ENCODE measurements at places on chromosomes 1 and 21.

- no peak for DNase-seq
Measured at GRCh38 chr1:68196676-68197075, 35.6 kb downstream of the WLS start.

GRCh38 chr21:37917612-37918011, 1.4 kb upstream of the KCNJ6 start:
- no peak for DNase-seq

DNA sequence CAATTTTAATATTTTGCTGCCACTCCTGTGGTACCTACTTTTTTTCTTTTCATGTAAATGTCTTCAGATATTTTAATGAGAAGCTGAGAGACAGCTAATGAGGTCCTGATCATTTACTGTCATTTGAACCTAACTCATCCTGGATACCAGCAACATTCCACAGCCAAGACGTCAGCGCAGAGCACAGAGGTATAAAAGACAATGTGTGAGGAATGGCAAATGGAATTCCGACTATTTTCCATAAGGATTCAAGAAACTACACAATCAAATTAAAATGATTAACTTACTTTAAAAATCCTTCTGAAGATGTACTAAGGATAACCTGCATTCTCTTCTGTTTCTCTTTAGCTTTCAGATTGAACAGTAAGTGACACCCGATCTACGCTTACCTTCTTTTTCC, 38.8 kb downstream of the HEATR1 start:
- DNase-seq = no peak

GRCh38 chr21:36254106-36254941, 65.7 kb upstream of the MORC3 start:
- DNase-seq = no peak

DNA sequence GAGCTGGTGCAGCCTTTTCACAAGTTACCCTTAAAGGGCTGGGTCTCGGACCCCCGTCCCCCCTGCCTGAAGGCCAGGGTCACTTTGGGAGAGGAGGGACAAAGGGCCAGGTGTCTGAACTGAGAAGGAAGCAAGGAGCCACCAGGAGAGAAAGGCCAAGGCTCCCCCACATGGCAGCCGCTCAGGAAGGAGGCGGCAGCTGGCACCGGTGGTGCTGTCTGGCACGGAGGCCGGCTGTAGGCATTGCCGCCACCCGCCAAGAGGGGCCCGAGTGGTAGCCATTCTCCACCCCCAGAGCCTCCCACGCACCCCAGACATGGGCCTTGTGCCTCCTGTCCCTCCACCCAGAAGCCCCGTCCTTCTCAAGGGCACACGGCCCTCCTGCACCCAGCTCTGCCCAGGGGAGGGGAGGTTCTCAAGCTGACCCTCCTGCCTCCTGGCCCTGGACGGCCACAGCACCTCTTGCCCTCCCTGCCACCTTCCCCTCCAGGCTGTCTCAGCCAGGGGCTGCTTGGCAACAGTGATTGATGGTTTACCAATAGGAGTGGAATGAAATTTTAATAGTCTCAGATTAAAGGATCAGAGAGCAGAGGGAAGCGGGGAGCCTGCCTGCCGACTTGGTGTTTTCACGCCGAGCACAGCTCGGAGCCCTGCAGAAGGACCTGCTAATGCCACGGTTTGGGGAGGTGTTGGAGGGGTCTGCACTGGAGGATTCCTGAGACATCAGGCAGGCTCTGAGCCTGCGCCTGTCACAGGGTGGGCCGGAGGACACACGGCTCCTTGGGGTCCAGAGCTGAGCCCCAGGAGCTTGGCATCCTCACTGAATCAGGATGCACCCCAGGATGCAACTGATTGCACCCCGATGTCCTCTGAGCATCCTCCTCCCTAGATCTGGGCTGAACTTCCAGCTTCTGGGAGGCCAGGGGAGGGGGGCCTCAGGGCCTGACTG, 211.9 kb upstream of the VAMP3 start:
- no peak for DNase-seq
